Foreskin melanocyte (primary cell): ENCODE measurements at places on chromosomes 7 and 10.

DNA sequence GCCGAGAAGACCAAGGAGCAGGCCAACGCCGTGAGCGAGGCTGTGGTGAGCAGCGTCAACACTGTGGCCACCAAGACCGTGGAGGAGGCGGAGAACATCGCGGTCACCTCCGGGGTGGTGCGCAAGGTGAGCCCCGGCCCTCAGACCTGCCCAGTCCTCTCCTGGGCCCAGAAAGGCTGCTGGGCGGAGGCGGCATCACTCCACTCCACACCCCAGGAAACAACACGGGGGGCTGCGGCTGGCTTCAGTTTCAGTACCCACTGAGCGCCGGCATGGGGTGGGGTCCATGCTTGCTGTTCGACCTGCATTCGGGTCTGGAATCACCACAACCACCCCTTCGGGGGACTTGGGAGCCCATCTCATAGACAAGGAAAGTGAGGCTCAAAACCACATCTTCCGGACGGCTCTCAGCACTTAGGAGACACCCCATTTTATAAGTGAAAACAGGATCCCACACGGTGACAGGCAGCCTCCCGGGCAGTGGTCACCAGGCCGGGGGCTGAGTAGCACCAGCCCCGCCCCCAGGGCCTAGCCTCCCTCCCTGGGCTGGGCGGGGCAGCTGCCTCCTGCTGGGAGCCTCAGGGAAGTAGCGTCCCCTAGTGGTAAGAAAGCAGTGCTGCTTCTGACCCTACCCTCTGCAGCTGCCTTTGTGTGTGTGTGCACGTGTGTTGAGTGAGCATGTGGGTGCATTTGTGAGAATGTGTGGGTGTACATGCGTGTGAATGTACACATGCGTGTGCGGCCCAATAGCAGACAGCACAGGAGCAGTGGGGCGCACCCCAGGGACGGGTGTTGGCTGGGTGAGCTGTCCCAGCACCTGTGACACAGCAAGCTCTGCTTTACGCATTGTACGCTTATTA, 1.8 kb downstream of the SNCG start:
- peak; percentile 39 for DNase-seq

DNA sequence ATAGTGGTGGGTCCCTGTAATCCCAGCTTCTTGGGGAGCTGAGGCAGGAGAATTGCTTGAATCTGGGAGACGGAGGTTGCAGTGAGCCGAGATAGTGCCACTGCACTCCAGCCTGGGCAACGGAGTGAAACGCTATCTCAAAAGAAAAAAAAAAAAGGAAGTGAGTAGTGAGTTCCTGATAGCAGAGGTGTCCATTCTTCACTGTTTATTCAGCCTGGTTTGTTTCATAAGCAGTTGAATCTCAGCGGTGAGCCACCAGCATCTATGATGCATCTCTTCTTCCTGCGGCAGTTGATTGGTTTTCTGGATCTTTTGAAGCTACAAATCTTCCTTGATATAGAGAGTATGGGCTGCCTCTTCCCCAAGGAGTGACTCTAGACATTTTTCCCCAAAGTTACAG, 316.1 kb upstream of the MTPN start:
- no peak for DNase-seq

DNA sequence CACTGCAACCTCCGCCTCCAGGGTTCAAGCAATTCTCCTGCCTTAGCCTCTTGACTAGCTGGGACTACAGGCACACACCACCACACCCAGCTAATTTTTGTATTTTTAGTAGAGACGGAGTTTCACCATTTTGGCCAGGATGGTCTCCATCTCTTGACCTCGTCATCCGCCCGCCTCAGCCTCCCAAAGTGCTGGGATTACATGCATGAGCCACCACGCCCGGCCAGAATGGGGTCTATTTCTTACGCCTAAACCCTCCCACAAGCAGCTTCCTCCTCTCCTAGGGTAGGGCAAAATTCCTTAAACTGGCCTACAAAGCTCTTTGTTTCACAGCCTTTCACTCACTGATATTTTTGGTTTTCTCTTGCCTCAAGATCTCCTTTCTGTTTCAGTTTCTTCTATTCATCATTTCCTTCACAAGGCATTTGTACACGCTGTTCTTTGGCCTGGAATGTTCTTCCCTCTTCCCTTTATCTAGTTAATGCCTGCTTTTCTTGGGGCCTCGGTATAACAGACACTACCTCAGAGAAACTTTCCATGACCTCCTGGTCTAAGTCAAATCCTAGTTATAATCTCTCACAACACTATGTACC, 6.7 kb downstream of the CPEB3 start:
- DNase-seq: no peak

- peak; percentile 91 for DNase-seq
Measured at GRCh38 chr7:126700807-126701604, 551.7 kb downstream of the GRM8 start.

- no peak for DNase-seq
Measured at GRCh38 chr10:79434821-79435251, 10.6 kb downstream of the ZCCHC24 start.

- no peak for DNase-seq
Measured at GRCh38 chr7:50151001-50151400, 58.0 kb upstream of the ZPBP start.

DNA sequence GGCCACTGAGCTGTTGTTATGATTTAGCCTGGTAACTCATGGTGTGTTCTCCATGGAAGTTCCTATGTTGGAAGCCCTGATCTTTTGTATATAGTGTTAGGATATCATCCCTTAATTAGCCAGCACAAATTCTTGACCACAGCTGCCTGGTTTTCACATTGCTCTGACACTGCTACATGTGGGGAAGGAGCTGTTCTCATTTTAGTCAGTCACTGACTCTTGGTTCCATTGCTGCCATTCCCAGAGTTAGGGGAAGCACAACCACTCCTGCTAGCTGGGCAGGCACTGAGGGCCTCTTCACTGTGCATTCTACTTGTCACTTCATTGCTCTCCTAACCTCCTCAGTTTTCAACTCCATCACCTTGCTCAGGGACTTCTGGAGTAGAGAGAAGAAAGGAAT, 98.4 kb upstream of the GJD4 start:
- no peak for DNase-seq

- peak; percentile 74 for DNase-seq
Measured at GRCh38 chr7:50068850-50069551, 24.0 kb downstream of the ZPBP start.

- DNase-seq: no peak
Measured at GRCh38 chr7:154738216-154738615, 264.7 kb downstream of the PAXIP1 start.

- no peak for DNase-seq
Measured at GRCh38 chr10:630581-631073, 58.8 kb downstream of the DIP2C start.

- no peak for DNase-seq
Measured at GRCh38 chr7:107432261-107432660, 37.6 kb upstream of the GPR22 start.

GRCh38 chr10:106996510-106996909, 168.0 kb downstream of the SORCS1 start:
- DNase-seq: no peak

DNA sequence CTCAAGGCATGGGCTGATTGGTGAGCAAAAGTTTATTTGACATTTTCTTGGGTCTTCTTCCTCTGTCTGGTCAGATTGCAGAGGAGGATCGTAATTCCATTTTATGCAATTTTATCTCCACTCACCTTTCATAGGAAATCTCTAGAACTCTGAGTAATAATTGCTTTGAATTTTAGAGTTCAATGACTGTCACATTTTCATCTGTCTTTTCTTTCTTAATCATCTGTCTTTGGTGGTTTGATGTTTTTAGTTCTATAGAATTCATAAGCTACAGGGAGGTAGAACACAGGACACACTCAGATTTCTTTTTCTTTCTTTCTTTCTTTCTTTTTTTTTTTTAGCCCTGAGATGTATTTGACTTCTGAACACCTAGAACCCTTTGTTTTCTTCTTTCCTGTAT, 11.6 kb downstream of the GATA3 start:
- no peak for DNase-seq

- peak; percentile 42 for DNase-seq
Measured at GRCh38 chr7:128103498-128104107, 72.4 kb upstream of the LRRC4 start.

GRCh38 chr7:150903606-150904005, 51.3 kb downstream of the AOC1 start:
- peak; percentile 3 for DNase-seq

GRCh38 chr10:132415255-132415654, 18.3 kb downstream of the PWWP2B start:
- DNase-seq: no peak

DNA sequence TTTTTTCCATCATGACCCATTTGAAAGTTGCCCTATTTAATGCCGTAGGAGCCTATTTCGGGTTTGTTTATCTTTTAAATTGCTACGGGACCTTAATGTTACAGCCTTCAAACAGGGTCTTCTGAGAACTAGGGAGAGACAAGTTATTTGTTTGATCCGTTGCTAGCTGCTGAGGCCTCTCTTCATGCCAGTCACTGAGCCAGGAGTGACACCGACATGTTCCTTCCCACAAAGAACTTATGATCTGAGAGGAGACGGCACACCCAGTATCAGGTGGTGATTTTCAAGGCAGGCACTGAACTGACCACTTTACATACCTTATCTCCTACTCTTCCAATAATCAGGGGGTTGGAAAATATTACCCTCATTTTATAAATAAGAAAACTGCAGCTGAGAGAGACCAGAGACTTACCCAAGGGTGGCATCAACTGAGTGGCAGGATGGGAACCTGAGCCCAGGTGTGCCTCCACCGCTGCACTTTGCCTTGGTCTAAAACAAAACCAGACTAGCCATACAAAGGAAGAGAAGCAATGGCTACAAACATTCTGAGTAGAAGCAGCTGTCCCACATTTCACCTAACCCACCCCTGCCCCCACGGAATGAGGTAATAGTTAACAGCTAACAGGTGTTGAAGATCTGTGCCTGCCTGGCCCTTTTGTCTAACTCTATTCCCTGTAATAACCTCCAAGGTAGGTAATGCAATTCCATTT, 40.5 kb downstream of the PPP1R3C start:
- DNase-seq: no peak

DNA sequence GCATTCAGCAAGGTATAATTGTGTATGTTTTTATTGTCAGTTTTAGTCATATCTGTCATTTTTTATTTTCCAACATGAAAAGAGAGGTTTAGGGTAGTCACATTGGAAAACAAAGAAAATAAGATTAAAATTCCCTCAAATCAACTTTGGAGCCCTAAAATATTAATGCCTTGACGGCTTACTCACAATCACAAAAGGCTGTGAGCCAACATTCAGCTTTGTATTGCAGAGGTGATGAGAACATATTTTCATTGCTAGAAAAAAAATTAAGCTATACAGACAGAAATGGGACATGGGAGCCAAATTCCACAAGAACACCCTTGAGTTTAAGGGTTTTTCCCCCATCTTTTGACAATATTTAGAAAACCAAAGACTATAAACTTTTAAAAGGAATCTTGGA, 30.2 kb downstream of the CALD1 start:
- no peak for DNase-seq

DNA sequence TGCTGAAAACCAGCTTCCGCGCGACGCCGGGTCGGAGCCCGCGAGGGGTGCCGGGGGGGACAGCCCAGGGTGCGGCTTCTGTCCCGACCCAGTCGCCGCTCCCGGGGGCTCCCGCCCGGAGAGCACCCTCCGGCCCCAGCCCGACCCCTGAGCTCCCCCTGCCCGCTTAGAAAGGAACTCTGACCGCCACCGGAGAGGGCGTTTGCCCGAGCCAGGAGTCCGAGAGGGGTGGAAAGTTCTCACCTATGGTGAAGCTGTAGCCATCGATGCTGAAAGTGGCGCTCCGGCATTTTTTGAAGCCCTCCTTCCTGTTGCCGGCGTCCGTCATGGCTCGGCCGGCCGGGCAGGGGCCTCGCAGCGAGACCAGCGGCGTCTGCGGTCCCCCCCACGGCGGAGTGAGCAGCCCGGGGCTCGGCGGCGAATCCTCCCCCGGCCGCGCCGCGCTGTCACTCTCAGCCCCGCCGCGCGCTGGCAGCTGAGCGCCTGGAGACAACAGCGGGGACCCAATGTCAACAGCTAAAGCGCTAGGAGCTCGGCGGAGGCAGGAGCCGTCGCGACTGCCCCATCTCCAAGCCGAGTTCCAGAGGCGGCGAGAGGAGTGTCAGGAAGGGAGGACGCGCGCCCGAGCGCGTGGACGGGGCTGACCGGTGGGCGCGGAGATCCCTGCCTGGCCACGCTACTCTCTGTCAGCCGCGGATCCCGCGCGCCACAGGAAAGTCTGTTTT, 191.6 kb downstream of the LSM5 start:
- no peak for DNase-seq

DNA sequence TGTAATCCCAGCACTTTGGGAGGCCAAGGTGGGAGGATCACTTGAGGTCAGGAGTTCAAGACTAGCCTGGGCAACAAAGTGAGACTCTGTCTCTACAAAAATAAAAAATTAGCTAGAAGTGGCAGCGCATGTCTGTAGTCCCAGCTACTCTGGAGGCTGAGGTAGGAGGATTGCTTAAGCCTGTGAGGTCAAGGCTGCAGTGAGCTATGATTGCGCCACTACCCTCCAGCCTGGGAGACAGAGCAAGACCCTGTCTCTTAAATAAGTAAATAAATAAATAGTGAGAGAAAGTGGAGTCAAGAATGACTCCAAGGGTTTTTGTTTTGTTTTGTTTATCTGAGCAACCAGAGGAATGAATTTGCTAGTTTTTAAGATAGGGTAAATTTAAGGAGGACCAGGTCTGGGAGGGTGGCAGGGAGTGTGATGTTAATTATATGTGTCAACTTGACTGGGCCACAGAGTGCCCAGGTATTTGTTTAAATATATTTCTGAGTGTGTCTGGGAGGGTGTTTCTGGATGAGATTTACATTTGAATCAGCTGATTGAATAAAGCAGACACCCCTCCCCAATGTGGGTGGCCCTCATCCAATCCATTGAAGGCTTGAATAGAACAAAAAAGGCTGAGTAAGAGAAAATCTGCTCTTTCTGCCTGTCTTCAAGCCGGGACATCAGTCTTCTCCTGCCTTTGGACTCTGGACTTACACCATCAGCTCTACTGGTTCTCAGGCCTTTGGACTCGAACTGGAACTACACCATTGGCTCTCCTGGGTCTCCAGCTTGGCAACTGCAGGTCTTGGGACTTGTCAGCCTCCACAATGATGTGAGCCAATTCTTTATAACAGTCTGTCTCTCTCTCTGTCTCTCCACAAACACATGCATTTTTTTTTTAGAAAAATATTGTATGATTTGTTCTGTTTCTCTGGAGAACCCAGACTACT, 23.5 kb downstream of the IMPDH1 start:
- DNase-seq: no peak

- peak; percentile 55 for DNase-seq
Measured at GRCh38 chr10:27019827-27020226, 80.5 kb downstream of the ANKRD26 start.

- no peak for DNase-seq
Measured at GRCh38 chr7:32381024-32381601, 109.1 kb downstream of the LSM5 start.
